ENCODE measurements at places on chromosomes 13 and 19.

GRCh38 chr19:30516531-30516930, 144.3 kb downstream of the ZNF536 start:
- DNase-seq, result no peak

DNA sequence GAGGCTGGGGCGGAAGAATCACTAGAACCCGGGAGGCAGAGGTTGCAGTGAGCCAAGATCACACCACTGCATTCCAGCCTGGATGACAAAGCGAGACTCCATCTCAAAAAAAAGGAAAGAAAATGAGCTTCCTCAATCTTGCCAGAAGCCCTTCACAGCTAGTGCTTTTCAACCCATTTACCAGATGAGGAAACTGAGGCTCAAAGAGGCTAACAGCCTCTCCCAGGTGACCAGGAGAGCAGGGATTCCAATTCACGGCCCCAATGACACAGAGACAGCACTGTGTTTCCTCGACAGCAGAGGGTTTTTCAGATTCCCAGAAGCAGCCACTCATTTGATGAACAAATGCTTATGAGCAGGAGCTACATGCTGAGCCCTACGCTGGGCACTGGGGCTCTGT, 3.2 kb downstream of the UPK1A start:
- no peak for DNase-seq

DNA sequence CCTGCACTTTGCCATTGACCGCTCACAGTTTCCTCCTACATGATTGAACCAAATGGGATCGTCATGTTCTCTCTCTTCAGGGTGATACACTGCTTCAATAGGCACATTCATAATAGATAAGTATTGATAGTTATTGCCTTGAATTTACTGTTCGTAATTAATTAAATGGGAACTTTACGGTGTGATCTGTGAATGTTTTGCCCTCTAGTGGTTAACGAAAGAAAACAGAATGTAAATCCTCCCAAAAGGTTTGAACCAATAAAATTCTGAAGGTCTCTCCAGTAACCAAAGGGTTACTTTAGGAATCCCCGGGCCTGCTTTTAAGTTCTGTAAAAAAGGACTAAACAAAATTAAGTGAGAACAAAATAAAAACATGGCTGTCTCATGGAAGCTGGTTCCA, 389.3 kb downstream of the DACH1 start:
- no peak for DNase-seq

GRCh38 chr13:104043184-104043583, 977.0 kb upstream of the SLC10A2 start:
- no peak for DNase-seq

DNA sequence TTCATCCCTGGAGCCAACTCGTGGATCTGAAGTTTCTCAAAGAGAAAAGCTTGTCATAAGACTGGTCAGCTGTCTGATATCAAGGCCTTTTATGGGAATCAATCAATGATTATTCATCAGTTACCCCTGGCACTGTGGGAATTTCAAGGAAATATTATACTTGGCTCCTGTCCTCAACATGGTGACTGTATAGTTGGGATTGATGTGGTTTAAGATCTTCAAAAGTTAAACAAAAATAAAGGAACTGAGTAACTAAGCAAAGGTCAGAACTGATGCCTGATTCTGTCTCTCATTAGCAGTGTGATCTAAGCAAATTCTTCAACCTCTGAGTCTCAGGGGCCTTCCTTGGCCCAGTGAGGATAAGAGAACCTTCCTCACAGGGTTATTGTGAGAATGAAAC, 22.2 kb upstream of the SERPINE3 start:
- DNase-seq, result no peak

Data from HuH-7 (cell line).